B cell (primary cell): ENCODE measurements at places on chromosomes 4 and X. TPM values are rescaled to one million over a fixed set of nuclear protein-coding genes. Genes with fewer than 3 reads are reported as not detected.

- peaks cover 98% of the 10 kb centered on the region for H3K4me1 ChIP-seq
- no peak overlapping the region for H3K4me3 ChIP-seq
These were observed 33.5 kb upstream of the CHRNA9 start for GRCh38 chr4:40301603-40302002.

DNA sequence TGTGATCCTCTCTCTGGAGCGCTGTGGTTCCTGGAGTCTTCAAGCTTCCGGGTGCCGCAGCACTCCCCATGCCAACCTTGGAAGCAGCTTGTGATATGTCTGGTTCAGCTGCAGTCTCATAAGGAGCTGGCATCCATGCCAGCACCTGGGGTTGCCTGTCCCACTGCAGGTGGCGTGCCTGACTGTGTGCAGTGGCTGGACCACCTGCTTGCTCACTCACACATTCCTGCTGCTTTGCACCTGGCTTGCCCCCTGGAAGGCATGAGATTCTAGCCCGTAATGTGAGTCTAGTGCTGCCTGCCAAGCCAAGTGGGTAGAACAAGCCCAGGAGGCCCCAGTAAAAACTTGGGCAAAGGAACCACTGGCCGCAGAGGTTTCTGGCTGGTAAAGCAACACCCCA lies 687.2 kb upstream of the AADAT start:
- H3K36me3 ChIP-seq: no peaks in the 10 kb centered on the region
- no peak overlapping the region for H3K27ac ChIP-seq
- no peak for DNase-seq
- no peak overlapping the region for H3K4me3 ChIP-seq
- H3K27me3 ChIP-seq: no peaks in the 10 kb centered on the region

AMBN gene
- polyA plus RNA-seq: not detected in 2 replicates

FRAS1 gene
- polyA plus RNA-seq: 0.03 and 0.07 TPM in 2 replicates

DNA sequence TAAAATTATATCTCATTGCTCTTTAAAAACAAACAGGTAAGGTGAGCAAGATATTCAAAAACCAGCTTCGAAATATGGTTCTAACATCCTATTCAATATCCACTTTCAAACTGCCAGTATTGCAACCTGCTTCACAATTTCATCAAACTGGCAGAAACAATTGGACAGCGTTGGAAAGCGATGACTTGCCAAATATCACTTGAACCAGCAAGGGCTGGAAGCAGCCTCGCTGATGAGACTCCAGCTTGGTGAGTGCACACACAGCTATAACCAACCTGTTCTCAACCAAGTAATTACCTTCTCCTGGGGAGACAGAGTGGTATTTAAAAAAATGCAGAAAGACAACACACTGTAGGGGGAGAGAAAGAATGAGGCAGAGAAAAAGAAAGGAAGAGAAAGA lies 155.8 kb upstream of the RAI2 start:
- DNase-seq: no peak
- H3K27me3 ChIP-seq: no peaks in the 10 kb centered on the region
- H3K27ac ChIP-seq: no peak overlapping the region

FHDC1 gene
- 0.13 and 0.16 TPM in 2 replicates for polyA plus RNA-seq

DNA sequence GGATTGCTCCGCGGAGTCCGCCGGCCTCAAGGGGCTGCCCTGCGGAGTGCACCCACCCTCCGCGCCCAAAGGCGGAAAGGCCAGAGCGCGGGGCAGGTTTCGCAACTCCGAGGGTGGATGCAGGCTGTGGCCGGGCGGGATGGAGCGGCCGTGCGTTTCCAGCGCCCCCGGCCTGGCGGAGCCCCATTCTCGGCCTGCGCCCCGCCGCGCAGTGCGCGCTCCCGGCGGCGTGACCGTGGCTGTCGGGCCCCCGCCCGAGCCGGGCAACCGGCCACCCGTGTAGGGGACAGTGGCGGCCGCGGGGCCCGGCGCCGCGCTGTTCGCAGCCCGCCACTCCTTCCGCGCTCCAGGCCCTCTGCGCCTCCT lies 331 bp downstream of the SETD7 start:
- H3K27ac ChIP-seq: peak overlapping the region; percentile 98
- peak overlapping the region; percentile 75 for H3K4me3 ChIP-seq
- H3K4me1 ChIP-seq: peaks cover 35% of the 10 kb centered on the region
- no peak for DNase-seq
- no peaks in the 10 kb centered on the region for H3K27me3 ChIP-seq

PLS3 gene
- polyA plus RNA-seq: not detected in 2 replicates

ALPK1 gene
- polyA plus RNA-seq: 5.5 and 6.7 TPM in 2 replicates

GRCh38 chr4:111636961-111637585 lies 508.2 kb upstream of the FAM241A start:
- H3K36me3 ChIP-seq: no peaks in the 10 kb centered on the region
- H3K27me3 ChIP-seq: no peaks in the 10 kb centered on the region
- no peak for DNase-seq

DNA sequence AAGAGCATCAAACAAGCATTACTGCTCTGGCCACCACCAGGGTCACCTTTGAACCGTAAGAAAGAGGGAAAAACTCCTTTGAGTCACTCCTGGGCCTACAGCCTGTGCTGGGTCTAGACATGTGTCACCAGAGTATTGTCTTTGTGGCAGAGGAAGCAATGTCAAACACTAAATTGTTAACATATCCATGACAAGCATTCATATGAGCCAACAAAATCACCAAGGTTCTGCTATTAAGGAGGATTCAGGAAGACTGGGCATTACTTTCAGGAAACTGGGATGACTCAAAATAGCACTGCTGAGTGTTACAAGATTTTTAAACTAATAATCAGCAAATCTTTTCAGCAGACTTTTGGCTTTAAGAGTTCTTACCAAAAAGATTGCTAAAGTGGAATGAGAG lies 28.1 kb downstream of the LGI2 start:
- H3K27me3 ChIP-seq: no peaks in the 10 kb centered on the region
- H3K27ac ChIP-seq: no peak overlapping the region

DNA sequence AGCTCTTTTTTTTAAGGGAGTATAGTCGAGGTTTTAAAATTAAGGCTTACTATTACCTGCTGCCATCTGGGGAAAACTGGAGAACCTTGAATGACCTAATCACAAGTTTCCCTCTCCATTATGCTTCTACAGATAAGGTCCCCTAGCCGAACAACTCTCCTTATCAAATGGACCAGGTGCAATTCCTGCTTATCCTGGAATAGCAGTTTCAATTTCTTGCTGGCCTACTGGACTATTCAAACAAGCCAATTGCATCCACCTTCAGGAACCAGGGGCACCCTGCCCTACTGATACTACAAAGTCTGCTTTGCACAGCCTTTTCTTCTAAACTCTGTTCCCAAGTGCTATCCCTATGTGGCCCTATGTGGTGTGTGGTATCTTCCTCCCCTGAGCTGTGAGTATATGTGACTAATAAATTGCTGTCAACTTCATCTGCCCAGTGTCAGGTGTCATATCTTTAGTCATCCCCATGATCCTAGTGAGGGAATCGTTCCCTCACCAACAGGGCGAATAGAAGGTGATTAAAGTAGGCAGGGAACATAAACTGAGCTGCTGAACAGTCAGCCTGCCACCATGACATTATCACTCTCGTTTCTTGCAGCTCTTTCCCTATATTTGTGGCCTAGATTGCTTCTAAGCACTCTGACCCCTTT lies 128.5 kb downstream of the ATG4A start:
- H3K36me3 ChIP-seq: no peaks in the 10 kb centered on the region
- no peak overlapping the region for H3K4me3 ChIP-seq
- H3K27me3 ChIP-seq: no peaks in the 10 kb centered on the region
- no peak for DNase-seq

CYTL1 gene
- not detected in 2 replicates for polyA plus RNA-seq

DNA sequence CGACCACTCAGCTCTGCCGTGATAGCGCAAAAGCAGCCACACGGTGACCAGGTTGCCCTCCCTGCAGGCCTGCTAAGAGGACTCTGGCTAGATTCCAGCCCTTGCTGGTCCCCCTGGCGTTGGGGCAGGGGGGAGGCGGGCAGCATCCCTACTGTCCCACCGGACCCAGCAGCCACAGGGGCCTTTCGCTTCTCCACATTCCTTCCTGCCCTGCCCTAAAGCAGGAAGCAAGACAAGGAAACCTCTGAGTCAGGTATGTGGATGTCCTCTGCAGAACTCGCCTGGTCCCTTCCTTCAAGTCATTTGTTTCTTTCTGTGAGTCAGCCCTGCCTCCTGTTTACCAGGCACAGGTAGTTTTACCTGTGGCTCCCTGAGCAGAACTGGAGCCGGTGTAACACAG lies 60.2 kb upstream of the CLDN34 start:
- DNase-seq: no peak
- H3K27me3 ChIP-seq: no peaks in the 10 kb centered on the region
- H3K4me3 ChIP-seq: no peak overlapping the region
- H3K36me3 ChIP-seq: no peaks in the 10 kb centered on the region
- no peaks in the 10 kb centered on the region for H3K4me1 ChIP-seq

DNA sequence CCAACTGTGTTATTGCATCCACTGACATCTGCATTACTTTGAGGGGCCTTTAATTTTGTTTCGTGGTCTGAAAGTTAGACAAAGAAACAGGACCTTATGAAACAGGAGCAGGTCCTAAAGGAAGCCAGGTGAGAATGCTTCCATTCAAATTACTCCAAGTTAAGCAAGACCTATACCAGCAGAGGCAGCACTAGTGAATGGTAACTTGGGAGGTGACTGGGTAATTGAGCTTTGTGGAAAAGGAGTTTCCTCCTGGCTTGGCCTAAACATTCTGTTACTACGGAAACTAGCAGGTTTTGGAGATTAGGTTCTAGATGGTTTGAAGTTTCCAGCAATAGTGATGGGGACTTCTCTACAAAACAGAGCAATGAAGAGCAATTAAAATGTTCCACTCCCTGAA lies 173.5 kb downstream of the NKX6-1 start:
- no peak overlapping the region for H3K27ac ChIP-seq
- no peak overlapping the region for H3K4me3 ChIP-seq
- DNase-seq: no peak
- H3K27me3 ChIP-seq: no peaks in the 10 kb centered on the region

HTT gene
- polyA plus RNA-seq: 39.1 and 52.8 TPM in 2 replicates

DNA sequence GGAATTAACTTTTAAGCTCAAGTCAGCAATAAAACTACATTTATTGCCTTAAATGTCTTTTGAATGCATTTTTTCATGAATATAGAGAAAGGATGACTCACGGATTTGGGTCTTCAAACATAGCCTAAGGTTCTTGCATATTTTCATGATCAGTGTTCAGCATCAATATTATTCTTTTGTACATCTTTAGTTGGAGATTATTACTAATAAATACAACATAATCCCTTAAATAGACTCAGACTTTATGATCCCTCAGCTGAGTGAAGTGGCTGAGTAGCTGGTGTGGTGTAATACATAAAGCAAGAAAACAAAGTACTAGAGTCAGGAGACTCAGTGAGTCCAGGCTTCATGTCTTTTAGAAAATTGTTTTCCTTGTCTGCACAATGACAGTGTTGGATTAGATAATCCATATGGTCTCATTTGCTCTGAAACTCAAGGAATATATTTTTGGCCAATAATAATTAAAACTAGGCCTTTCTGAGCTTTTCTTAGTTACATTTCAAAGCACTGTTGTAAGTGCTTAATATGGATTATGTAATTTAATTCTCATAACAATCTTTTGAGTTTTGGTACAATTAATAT lies 78.3 kb upstream of the UNC5C start:
- H3K4me3 ChIP-seq: no peak overlapping the region
- DNase-seq: no peak
- H3K4me1 ChIP-seq: no peaks in the 10 kb centered on the region
- no peak overlapping the region for H3K27ac ChIP-seq

- no peaks in the 10 kb centered on the region for H3K36me3 ChIP-seq
- peaks cover 18% of the 10 kb centered on the region for H3K4me1 ChIP-seq
- DNase-seq: peak; percentile 23
- no peak overlapping the region for H3K4me3 ChIP-seq
- no peak overlapping the region for H3K27ac ChIP-seq
- no peaks in the 10 kb centered on the region for H3K27me3 ChIP-seq
These were observed 15.1 kb downstream of the SLC2A9 start for GRCh38 chr4:10006231-10006600.

PAGE3 gene
- not detected in 2 replicates for polyA plus RNA-seq

- H3K4me3 ChIP-seq: no peak overlapping the region
- no peaks in the 10 kb centered on the region for H3K27me3 ChIP-seq
- peaks cover 16% of the 10 kb centered on the region for H3K36me3 ChIP-seq
- H3K4me1 ChIP-seq: no peaks in the 10 kb centered on the region
These were observed 33.8 kb downstream of the CEP44 start for GRCh38 chr4:174317531-174317930.

DNA sequence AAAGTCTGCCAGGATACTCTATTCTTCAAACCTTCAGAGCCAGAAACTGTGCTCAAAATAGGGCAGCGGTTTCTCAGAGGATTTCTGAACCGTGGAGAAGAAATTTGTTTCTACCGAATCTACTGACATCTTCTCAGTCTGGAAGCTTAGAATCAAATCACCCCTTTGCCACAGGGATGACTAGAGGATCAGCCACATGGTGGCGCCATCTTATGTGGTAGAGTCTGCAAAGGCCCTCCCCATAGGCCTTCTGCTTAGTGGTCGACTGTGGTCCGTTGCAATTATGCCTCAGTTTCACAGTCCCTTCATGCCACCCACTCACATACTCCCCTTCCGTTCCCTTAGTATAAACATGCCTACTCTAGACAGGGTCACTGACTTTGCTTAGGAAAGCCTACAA lies 680.7 kb upstream of the SPANXN1 start:
- no peaks in the 10 kb centered on the region for H3K27me3 ChIP-seq
- no peak for DNase-seq
- no peak overlapping the region for H3K4me3 ChIP-seq
- no peaks in the 10 kb centered on the region for H3K4me1 ChIP-seq
- no peak overlapping the region for H3K27ac ChIP-seq

QRFPR gene
- polyA plus RNA-seq: not detected in 2 replicates

- peak; percentile 21 for DNase-seq
- H3K27ac ChIP-seq: no peak overlapping the region
- no peak overlapping the region for H3K4me3 ChIP-seq
- no peaks in the 10 kb centered on the region for H3K4me1 ChIP-seq
- no peaks in the 10 kb centered on the region for H3K36me3 ChIP-seq
These were observed 37.4 kb downstream of the LHFPL1 start for GRCh38 chrX:112642349-112642748.

DNA sequence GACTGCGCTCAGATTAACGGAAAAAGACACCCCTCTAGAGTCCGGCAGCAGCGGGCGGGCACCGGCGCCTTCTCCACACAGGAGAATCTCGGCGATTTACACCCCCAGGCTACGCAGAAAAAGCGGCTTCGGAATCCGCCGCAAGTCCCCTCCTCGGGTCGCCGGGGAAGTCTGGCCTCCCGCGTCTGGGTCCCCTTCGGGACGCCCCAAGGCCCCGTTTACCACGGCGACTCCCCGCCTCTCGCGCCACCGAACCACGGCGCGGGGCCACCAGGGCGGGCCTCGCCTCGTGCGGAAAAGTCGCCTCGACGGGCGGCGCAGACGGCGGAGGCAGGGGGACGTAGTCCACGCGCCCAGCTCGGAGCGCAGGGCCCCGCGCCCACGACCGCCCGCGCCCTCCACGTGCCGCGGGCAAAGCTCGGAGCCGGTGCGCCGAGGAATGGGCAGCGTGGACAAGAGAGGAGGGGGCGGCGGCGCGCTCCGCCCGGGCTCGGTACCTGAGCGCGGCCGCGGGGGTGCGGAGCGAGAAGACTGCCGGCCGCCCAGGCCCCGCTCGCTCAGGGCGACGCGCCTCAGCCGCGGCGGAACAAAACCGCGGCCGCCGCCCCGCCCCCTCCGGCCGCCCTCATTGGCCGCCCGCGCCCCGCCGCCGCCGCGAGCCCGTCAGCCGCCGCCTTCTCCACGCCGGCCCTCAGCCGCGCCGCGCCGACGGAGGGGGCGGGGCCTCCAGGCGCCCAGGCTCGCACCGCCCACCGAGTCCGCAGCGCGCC lies at the start of gene FAM53A:
Gene FAM53A (minus strand): TSS at position 578 of the 770 bp plus-strand sequence. CDS start 15,572 bp downstream, outside the sequence.
- H3K36me3 ChIP-seq: no peaks in the 10 kb centered on the region
- DNase-seq: peak; percentile 94
- peak within 1 kb of the TSS; percentile 59 for H3K4me3 ChIP-seq
- H3K4me1 ChIP-seq: peaks cover 10% of the 10 kb centered on the region
- peak within 1 kb of the TSS; percentile 31 for H3K27ac ChIP-seq
